ENCODE measurements at places on chromosomes 12 and 14.

- no peak for DNase-seq
These were observed 168.7 kb upstream of the CNOT2 start for GRCh38 chr12:70074510-70074909.

- no peak for DNase-seq
These were observed 344.8 kb upstream of the USP15 start for GRCh38 chr12:61915420-61915819.

DNA sequence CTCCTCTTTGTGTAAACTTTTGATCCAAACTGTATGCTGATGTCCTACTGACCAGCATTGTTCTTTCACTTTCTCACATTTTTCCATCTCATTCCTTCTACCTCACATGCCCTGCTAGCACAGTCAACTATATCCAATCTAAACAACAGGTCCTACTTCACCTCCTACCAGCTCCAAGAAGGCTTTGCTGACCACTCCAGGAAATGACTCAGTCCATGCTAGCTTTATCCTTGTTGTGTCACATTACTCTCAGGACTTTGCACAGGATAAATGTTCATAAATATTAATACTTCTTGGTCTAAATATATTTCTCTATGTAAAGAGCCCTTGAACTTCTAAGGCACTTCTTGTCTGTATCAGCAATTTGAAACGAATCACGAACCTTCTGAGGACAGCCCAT, 64.9 kb upstream of the PCED1B start:
- DNase-seq, result no peak

- no peak for DNase-seq
These were observed 226.6 kb upstream of the EGLN3 start for GRCh38 chr14:34177466-34177865.

DNA sequence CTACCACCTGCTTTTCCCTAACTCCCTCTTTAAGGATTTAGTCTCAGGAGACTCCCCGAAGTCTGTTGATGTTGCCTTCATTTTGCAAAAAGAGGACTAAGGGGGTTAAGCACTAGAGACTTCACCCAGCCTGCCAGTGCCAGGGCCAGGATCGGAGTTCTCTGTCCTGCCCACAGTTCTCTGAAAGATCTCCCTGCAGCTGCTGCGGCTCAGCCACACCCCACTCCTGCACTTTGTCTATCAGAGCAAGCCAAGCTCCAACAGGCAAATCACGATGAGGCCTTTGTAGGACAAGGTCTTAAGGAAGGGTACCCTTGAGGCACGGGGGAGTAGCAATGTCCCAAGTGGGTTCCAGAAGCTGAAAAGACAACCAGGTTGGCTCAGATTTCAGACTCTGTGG, 148.8 kb upstream of the EGLN3 start:
- DNase-seq, result no peak

DNA sequence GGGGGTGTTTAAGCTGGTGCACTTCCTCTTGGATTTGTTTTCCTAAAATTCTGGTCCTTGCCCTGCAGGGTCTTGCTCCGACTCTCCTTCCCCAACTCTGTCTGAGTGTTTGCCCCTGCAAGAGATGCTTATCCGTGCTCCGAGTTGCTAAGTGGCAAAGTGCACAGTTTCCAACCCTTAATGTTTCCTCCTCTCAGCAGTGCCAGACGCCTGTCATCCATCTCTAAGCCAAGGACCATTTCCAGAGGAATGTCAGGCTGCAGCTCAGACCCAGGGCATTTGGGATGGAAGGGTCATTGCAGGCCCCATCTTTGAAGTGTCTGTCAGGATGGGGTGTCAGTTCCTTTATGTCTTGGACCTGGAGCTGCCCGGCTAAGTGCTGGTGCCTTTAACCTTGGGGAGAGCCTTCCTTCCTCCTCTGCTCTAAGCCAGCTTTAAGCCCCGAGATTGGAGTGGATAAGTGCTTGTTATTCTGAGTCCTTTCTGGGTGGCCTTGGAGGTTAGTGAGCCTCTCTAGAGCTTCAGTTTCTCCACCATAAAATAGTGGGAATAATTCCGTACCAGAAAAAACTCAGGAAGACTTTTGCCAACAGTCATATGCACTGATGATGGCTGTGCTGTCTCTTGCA, 15.0 kb downstream of the WNT5B start:
- no peak for DNase-seq

DNA sequence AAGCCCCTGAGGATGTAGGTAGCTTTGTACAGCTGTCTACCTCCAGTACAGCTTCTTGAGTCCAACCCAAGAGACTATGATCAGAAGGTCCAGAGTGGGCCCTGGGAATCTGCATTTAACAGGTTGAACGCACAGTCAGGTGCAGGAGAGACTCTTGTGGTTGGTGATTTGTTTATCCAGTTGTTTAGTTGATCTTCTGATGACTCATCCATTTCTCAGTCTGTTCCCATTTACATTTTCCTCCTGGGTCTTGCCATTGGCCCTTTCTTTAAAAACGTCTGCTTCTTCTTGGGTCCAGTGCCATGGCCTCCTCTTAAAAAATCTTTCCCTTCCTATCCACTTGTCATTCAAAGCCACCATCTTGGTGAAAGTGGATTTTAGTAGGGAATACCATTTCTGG, 734.2 kb downstream of the MED13L start:
- no peak for DNase-seq

- DNase-seq, result no peak
These were observed 139.2 kb downstream of the RASSF9 start for GRCh38 chr12:85697003-85697402.

DNA sequence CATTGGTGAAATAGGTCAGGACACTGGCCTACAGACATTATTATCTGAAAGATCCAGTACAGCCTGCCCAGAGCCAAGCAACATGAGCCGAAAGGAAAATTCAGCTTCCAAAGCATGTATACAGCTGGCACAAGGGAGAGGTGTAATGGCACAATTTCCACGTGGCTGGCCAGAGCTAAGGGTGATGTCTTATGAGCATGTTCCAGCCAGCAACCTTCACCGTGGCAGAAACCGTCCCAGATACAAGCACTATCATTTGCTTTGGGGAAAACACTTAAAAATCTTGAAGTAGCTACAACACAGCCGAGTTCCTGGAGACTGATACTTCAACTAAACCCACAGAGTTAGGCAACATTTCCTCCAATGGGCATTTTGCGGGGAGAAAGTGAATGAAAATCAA, 44.5 kb downstream of the CORO1C start:
- DNase-seq, result no peak

- DNase-seq, result peak; percentile 51
These were observed 790 bp downstream of the BTG1 start for GRCh38 chr12:92144631-92145480.

GRCh38 chr14:53615252-53615651, 341.4 kb downstream of the BMP4 start:
- DNase-seq, result no peak

- no peak for DNase-seq
These were observed 268.6 kb downstream of the BTG1 start for GRCh38 chr12:91877022-91877421.

- DNase-seq, result no peak
These were observed 4.1 kb upstream of the NGB start for GRCh38 chr14:77275041-77275580.

DNA sequence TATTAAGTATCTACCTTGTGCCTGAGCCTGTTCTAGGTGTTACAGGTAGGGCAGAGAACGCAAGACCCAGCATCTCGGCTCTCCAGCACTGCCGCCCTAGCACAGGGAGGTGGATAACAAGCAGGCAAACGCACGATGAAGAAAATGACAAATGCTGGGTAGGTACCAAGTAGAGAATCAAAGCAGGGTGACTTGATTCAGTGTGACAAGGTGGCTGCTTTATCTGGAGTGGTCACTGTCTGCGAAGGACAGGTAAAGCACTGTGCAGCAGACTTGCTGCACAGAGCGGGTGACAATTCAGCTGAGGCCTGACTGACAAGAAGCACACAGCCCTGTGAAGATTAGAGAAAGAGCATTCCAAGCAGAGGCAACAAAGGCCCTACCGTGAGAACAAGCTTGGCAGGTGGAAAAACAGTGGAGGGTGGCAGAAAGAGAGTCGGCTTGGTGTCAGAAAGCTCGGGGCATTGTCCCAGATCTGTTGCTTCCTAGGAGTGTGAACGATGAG, 12.9 kb downstream of the PRKCH start:
- no peak for DNase-seq

- DNase-seq, result no peak
These were observed 26.2 kb upstream of the CMA1 start for GRCh38 chr14:24534286-24534685.

DNA sequence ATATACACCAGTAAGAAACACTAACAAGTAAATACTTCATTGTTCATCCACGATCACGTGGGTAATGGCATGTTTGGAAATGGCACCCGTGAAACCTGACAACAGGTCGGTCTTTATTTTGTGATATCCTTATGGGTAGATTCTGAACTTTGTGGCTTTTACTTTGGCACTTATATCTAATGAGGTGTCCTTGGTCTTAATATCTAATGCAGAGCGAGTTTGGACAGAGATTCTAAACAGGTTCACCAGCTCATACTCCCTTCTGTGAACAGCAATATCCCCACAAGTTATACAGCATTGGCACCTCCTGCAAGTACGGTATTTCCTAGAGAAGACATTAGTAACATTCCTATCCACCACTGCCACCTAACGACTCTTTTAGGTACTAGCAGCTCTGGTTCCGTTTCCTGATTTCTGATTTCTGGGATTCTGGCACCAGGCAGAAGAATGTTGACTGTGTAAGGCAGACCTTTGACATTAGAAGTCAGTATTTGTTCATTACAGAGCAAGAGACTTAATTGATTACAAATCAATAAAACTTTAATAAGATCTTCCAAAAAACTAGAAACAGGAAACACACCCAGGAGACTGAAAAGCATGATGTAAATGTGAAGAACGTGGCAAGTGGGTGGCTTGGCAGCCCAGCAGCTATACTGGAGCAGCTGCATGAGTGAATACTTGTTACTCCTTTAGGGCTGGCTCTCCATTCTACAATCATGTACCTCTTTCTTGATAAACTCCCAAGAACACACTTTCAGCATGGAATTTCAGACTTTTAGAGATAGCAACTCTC, 2.5 kb downstream of the ANG start:
- DNase-seq, result no peak

- no peak for DNase-seq
These were observed 67.9 kb downstream of the GCH1 start for GRCh38 chr14:54834727-54835126.

DNA sequence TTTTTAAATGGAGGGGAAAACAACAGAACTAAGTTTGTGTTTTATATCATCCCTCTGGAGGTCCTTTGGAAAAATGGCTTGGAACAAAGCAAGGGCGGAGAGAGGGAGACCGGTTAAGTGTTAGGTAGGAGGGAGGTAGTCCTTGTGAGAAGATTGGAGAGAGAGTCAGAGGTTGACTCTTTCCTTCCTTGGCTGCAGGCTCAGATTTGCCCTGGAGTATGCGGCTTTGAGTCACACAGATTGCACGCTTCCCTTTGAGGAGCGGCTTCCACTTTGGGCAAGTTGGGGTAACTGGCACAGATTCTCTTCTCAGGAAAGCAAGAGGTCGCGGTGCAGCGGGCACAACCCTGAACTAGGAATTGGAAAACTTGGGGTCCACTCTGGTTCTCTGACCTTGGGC, 9.9 kb downstream of the SOCS2 start:
- DNase-seq, result no peak

- DNase-seq, result no peak
These were observed 123.3 kb upstream of the MED13L start for GRCh38 chr12:116400636-116401372.

GRCh38 chr12:118427819-118428218, 51.5 kb downstream of the SUDS3 start:
- no peak for DNase-seq

DNA sequence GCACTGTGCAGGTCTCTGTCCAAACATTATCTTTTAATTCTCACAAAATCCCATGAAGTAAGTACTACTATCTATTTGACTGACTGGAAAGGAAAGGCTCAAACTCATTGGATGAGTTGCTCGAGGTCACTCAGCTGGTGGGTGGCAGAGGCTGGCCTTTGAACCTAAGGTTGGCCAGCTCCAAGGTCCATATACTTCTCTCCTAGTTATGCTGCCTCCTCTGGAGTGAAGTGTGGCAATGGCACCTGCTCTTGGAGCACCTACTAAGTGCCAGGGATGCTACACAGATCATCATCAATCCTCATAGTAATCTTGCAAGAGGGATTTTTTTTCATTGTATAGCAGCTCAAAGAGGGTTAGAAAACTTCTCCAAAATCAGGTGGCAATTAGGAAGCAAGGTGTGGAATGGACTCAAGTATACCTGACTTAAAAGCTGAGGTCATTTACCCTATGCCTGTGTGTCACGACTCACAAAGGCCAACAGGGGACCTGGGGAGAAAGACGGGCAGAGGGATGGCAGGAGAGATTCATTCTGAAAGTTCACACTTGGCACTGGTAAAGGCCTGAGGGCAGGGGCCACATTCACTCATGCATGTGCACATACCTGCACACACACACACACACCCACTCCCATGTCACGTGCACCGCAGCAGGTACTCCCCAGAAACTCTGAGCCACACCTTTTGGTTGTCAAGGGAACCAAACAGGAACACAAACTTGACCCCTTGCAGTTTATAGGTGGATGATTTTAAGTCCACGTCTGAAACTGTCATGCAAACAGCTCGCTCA, 146.4 kb downstream of the FOXN3 start:
- DNase-seq, result peak; percentile 23

- DNase-seq, result no peak
These were observed 24.6 kb downstream of the LIN7A start for GRCh38 chr12:80912901-80913770.

DNA sequence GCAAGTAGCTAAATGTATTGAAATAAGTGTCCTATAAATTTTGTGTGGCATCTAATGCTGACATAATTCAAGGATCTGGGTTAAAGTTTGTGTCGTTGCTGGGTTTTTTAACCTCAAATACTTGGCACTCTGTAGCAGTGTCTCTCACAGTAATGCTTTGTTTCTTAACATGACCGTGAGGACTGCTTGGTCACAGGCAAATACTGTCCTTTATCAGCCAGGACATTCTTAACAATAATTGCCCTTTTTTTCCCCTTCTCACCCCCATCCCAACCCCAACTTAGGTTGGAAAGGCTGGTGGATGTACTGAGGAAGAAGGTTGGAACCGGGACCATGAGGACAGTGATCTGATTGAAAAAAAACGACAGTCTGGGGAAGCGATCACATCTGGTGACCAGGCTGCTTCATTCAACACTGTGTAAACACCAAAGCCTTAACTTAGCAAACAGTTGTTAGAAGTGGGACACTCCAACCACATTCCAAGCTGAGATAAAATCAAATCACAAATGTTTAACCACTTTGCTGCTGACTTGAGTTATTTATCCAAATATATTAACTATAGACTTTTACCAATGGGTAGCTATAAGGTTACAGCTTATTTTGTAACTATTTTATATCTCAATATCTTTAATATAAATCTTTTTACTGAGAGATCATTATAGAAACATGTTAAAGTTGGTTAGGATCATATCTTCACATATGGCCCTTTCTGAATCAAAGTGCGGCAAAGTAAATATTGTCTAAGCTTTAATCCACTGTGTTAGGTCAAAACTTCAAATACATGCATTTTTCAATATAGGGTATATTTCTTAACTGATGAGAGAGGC, 48.2 kb downstream of the FOXA1 start:
- DNase-seq, result no peak

- no peak for DNase-seq
These were observed 226.4 kb upstream of the AMIGO2 start for GRCh38 chr12:47306130-47306529.

- no peak for DNase-seq
These were observed 138.5 kb downstream of the BCAT1 start for GRCh38 chr12:24810378-24810777.
